ENCODE measurements at places on chromosomes 3 and 15.

DNA sequence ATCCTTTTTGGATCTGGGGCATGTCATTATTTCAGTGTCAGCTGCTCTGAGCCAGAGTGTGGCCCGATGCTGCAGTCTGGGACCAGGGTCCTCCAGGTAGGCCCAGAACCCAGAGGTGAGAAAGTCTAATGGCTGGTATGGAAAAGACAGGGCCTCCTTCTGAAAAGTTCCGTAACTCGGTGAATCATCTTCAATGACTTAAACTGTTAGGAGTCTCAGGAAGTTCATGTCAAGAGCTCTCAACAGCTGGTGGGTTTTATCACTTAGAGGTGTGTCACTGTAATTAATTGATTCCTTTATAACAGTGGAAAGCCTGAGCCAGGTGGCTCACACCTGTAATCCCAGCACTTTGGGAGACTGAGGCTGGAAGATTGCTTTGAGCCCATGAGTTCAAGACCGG lies 28.5 kb upstream of the PDE8A start:
- no peaks in the 10 kb centered on the region for H3K27me3 ChIP-seq
- H3K36me3 ChIP-seq, result no peaks in the 10 kb centered on the region
- peaks cover 14% of the 10 kb centered on the region for H3K4me1 ChIP-seq
- no peak overlapping the region for H3K27ac ChIP-seq
- H3K4me3 ChIP-seq, result no peak overlapping the region
- DNase-seq, result no peak

- no peaks in the 10 kb centered on the region for H3K36me3 ChIP-seq
- no peak overlapping the region for H3K4me3 ChIP-seq
- no peak for DNase-seq
- H3K4me1 ChIP-seq, result no peaks in the 10 kb centered on the region
These were observed 468.4 kb downstream of the C3orf38 start for GRCh38 chr3:88618021-88618645.

GRCh38 chr3:124361566-124361965 lies 368.7 kb upstream of the UMPS start:
- no peaks in the 10 kb centered on the region for H3K27me3 ChIP-seq
- H3K4me1 ChIP-seq, result no peaks in the 10 kb centered on the region
- no peak overlapping the region for H3K27ac ChIP-seq
- H3K4me3 ChIP-seq, result no peak overlapping the region
- H3K36me3 ChIP-seq, result no peaks in the 10 kb centered on the region

- DNase-seq, result no peak
- H3K4me1 ChIP-seq, result no peaks in the 10 kb centered on the region
- no peak overlapping the region for H3K4me3 ChIP-seq
- no peaks in the 10 kb centered on the region for H3K27me3 ChIP-seq
- H3K36me3 ChIP-seq, result no peaks in the 10 kb centered on the region
- H3K27ac ChIP-seq, result no peak overlapping the region
These were observed 482.4 kb upstream of the DPPA4 start for GRCh38 chr3:109819734-109820133.

DNA sequence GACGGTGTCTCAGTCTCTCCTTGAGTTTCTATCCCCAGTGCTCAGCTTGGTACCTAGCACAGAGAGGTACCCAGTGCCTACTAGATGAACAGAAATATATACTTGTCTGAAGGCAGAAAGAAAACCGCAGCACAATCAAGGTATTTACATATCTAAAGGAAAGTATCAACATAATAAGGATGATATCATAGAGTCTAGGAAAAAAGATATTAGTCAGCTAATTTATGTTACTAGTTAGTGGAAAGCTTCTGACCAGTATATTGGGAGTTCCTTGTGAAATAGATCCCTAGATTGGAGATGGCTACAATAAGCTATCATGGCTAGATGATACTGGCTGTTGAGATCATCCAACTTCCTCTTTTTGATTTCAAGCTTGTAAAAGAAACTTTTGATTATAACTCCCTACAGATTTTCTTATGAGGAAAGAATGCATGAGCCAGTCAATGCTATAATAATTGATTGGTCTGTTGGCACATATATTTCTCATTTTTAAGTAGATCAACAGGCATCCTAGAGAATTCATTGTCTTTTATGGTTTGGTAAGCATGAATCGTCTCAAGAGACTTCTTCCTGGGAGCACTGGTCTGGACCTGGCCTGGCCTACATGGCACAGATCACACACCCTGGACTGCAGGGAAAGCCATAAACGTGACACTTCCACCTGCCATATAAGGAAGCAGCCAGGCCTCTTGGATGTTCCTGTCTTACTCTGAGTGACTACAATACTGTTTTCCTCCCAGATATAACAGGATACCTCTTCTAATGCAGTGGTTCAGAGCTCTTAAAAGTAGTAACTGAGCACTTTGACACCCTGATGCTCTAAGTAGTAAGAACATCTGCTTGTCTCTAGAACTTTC lies 60.7 kb downstream of the IMPG2 start:
- no peaks in the 10 kb centered on the region for H3K36me3 ChIP-seq
- no peaks in the 10 kb centered on the region for H3K27me3 ChIP-seq
- H3K4me3 ChIP-seq, result no peak overlapping the region
- H3K27ac ChIP-seq, result no peak overlapping the region
- DNase-seq, result no peak

- no peak overlapping the region for H3K27ac ChIP-seq
- H3K4me3 ChIP-seq, result no peak overlapping the region
- peaks cover 23% of the 10 kb centered on the region for H3K27me3 ChIP-seq
- H3K4me1 ChIP-seq, result peaks cover 6% of the 10 kb centered on the region
- no peak for DNase-seq
These were observed 2.2 kb upstream of the SLC12A8 start for GRCh38 chr3:125214738-125215137.

DNA sequence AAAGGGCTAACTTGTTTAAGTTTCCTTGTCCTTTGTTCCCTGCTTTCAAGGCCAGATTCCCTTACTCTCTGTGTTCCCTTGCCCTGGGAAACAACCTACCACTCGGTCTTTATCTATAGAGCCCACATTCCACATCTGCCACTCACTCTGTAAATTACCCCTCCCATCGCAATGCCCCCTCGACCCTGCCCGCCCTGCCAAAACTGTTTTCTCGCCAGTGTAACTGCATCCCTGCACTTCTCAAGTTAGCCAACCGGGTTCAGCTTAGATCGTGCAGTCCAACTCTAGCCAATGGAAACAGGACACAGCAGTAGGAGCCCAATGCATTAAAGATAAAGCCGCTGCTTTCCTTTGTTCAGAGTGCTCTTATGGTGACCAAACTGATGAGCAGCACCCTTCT lies 263.6 kb downstream of the TBL1XR1 start:
- H3K27ac ChIP-seq, result no peak overlapping the region
- H3K4me1 ChIP-seq, result no peaks in the 10 kb centered on the region
- no peaks in the 10 kb centered on the region for H3K27me3 ChIP-seq

Measured in heart right ventricle (tissue), 16 donors.